ENCODE measurements at places on chromosomes 3 and 15.
A peak's percentile ranks its signal among the peaks of the same experiment; 100 is the strongest.

- no peak for DNase-seq
Measured at GRCh38 chr3:115655761-115656282, 32.5 kb downstream of the GAP43 start.

GRCh38 chr3:196003611-196004010 lies 78.3 kb downstream of the TFRC start:
- no peak for DNase-seq

- DNase-seq, result no peak
Measured at GRCh38 chr3:55654123-55654760, 167.1 kb upstream of the WNT5A start.

GRCh38 chr3:4340411-4341335 lies 37.5 kb downstream of the SETMAR start:
- no peak for DNase-seq

DNA sequence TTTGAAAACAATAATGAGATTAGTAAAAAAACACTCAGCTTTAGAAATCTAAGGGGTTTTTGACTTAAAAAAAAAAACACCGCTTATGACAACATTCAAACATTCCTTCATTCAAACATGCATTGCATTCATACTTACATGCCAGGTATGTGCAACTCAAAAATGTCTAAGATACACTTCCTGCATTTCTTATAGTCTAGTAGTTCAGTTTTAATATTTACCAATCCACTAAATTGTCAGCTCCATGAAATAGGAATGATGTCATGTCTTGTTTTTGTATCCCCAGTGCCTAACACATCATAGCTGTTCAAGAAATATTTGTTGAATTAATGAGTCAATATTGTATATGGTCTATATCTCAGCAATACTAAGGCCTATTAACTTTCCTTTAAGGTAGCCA lies 51.7 kb downstream of the EIF4E3 start:
- DNase-seq, result no peak

DNA sequence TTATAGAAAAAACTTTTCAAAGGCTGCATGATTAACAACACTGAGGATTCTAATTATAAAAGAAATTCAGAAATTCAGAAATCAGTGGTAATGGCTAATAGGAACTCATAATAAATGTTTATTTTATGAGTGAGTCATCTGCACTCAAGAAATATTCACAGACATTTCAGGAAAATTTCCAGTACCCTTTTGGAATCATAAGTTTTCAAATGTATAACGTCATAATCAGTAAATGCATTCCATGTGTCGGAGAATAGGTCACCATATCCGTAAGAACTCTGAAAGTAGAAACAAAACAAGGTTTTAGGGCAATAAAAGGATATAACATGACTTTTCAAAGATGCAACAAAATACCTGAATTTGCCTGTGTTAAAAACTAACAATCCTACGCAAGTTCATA lies 24.7 kb downstream of the EOGT start:
- no peak for DNase-seq

DNA sequence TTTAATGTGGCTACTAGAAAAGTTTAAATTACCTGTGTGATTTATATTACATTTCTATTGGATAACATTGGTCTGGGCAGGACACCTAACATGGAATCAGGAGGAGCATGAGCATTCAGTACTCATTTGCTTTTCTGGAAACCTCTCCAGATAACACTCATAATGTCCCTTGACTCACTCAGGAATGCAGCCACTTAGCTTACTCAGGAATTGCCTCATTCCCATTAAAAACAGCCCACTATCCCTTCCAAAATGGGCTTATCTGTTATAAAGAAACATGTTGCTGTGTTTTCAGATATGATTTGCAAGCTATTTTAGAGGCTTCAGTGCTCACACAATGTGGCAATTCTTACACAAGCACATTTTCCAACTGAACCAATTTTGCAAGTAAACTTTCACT lies 17.1 kb downstream of the GBE1 start:
- DNase-seq, result no peak

GRCh38 chr3:100269410-100270214 lies 8.8 kb downstream of the TBC1D23 start:
- DNase-seq, result no peak

DNA sequence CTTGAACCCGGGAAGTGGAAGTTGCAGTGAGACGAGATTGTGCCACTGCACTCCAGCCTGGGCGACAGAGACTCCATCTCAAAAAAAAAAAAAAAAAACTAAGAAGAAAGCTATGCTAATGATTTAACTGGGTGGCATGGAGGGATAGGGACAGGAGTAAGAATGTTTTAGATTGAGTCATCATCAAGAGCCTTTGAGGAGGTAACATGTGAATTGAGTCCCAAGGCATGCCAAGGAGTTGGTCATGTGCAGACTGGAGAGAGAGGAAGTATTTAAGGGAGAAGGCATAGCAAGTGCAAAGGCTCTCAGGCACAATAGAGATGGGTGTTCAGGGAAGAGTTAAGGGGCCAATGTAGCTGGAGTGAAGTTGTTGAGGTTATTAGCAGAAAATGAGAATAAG lies 9.1 kb downstream of the BNC1 start:
- no peak for DNase-seq

DNA sequence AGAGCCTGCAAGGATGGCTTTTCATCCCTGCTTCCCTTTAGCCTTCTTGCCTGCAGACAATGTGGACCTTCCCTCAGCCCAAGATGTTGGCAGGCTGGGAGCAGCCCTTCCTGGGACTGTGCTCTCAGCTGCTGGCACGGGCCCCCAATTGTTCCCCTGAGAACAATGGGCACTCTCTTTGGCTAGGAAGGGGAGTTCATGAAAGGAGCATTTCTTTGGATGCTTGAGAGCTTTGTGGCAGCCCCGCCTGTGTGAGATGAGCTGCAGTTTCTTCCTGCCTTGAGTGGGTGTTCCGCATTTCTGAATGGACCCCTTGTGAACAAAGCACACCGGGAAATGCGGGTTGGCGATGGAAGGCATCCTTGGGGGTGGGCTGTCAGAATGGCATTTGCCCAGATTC lies 35.0 kb upstream of the BSN start:
- no peak for DNase-seq

DNA sequence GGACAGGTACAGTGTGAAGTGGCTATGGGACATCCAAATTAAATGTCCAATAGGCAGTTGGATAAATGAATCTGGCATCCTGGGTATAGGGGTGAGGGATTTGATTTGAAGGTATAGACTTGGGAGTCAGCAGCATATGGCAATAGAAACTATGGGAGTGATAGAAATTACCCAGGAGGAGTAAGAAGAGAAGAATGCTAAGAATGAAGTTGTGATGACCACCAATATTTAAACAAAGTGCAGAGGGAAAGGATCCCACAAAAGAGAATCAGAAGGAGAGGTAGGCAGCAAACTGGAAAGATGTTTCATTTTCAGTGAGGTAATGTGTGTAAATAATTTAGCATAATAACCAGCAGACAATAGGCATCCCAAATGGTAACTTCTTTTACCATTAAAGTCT lies 13.8 kb upstream of the MSL2 start:
- DNase-seq, result no peak

DNA sequence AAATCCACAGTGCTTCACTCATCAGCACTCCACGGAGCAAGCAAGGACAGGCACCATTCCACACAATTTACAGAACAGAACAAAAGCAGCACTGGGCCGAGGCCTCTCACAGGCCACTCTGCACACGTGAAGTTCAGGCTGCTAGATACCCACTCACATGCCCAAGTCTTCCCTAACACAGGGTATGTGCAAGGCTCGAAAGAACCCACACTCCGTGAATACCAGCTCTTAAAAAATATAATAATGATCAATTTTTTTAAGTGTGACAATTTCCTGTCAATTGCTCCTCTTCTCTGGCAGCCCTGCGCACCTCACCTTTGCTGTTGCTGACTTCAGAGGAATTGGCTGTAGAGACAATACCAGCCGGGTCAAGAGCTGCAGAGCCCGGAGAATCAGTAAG lies 19.0 kb downstream of the XPC start:
- no peak for DNase-seq

GRCh38 chr3:57985176-57985983 lies 22.8 kb upstream of the FLNB start:
- DNase-seq, result peak; percentile 40

GRCh38 chr15:88538972-88539371 lies 7.5 kb downstream of the DET1 start:
- no peak for DNase-seq
